ENCODE measurements at places on chromosomes 7 and 10.

DNA sequence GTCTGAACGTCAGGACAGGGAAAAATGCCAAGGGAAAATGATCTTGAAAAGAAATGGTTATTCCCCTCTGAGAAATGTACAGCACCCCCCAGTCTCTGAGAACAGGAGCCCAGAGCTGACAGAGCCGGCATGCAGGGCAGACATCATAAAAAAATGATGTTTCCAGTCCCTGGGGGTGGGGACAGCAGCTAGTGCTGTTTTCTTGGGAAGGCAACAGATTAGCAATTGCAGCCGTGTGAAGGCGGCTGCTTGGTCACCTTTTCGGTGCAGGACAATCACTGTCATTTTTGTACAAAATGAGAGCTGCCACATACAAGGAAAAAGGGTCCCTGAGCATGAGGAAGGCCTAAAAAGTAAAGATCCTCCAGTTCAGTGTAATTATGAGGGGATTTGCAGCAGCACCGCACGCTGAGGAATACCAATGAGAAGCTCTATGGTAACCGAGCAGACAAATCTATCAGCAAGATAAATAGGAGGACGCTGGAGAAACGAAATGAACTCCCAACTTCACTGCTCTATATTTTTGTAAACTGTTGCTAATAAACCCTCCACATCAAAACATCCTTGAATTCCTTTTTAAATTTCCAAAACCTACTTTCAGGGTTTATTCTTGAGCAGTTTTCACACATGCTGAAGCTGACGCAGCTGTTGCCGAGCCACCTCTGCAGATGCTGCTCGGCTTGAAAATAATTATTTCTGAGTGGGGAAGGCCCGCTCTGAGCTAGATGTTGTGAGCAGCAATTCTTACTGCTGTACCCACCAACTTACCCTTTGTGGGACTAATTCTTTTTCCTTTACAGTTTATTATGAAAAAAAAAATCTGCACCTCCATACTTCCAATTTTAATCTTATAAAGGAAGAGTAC, 98.2 kb upstream of the NEBL start:
- DNase-seq, result no peak

- DNase-seq, result no peak
Measured at GRCh38 chr7:123229426-123229825, 29.7 kb upstream of the SLC13A1 start.

GRCh38 chr10:70587045-70587658, 15.4 kb downstream of the PRF1 start:
- DNase-seq, result no peak

DNA sequence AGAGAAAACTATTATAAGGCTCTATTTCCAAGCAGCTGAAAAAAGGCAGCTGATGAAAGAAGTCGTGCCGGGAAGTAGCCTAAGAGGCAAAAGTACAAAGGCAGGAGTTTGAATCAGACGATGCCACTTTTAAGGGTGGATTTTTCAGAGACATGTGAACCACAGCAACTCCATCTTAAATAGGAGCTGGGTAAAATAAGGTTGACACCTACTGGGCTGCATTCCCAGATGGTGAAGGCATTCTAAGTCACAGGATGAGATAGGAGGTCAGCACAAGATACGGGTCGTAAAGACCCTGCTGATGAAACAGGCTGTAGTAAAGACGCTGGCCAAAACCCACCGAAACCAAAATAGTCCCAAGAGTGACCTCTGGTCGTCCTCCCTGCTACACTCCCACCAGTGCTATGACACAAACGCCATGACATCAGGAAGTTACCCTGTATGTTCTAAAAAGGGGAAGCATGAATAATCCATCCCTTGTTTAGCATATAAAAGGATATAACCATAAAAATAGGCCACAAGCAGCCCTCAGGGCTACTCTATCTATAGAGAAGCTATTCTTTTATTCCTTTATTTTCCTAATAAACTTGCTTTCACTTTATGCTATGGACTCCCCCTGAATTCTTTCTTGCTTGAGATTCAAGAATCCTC, 45.5 kb upstream of the PRSS1 start:
- no peak for DNase-seq

DNA sequence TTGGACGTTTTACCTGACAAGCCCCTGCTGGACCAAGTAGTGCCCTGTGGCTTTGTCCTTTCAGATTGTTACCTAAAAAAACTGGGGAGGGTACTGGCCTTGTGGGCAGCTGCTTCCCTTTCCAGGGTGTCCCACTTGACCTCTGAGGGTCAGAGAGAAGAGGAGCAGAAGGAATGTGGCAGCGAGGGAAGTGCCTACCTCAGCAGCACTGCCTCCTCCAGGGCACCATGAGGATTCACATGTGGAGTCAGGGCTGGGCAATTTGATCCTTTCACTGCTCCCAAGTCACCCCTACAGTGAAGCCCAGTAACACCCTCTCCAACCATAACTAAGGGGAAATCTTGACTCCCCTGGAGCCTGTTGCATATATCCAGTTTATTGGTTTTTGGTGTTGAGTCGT, 64.6 kb downstream of the ITGB1 start:
- no peak for DNase-seq

DNA sequence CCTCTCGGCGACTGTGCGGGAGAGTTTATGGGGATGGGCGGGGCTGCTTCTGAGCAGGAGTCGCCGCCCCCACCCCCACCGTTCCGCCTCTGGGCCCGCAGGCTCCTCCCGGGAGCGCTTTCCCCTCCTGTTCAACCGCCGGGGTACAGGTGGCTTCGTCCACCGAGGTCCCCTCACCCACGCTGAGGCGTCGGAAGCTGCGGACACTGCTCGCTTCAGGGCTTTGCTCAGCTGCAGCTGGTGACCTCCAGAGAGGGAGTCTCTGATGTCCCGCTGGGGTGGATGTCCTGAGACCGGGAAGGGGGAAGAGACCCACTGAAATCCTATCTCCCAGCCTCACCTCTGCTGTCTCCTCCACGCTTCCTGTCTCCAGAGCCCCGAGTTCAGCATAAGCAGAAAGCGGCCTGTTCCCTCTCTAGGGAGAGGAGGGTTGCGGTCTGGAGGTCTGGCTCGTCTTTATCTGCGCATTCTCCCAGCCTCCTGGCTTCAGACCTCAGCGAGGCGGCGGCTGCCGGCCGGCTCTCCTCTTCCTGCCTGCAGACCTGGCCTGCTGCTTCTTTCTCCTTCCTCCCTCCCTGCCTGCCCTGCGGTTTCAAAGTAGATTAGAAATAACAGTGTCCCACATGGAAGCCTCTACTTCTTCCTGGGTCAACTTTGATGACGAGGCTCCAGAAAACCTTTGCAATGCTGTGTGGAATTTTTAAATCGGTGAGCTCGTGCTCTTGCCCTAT, 1.8 kb downstream of the CYP2E1 start:
- no peak for DNase-seq

- DNase-seq, result no peak
Measured at GRCh38 chr7:157641866-157642265, 305.1 kb downstream of the DNAJB6 start.

- DNase-seq, result no peak
Measured at GRCh38 chr10:8404721-8405120, 350.2 kb downstream of the GATA3 start.

DNA sequence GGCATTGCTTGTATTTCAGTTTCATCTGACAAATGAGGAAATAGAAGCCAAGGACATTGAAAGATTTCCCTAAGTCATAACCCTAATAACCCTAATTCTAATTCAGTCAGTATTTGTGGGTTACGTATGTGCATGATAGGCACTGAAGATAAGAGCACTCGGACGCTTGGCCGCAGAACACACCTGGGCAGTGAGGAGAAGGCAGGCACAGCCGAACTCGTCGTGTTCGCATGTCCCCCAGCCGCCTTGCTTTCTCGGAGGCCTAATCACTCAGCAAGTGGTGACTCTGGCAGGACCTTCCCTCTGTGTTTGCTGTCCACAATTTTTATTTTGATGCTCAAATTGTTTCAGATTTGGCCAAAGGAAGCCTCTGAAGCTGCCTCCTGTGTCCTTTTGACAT, 23.7 kb downstream of the HKDC1 start:
- DNase-seq, result no peak
